Neural progenitor cell (in vitro differentiated cells): ENCODE measurements at places on chromosomes 3 and 15. TPM values are rescaled to one million over a fixed set of nuclear protein-coding genes. Genes with fewer than 3 reads are reported as not detected.

- H3K4me1 ChIP-seq = peaks cover 37% of the 10 kb centered on the region
- peak; percentile 96 for DNase-seq
- H3K27ac ChIP-seq = peak within 1 kb of the TSS; percentile 88
- peaks cover 84% of the 10 kb centered on the region for H3K27me3 ChIP-seq
Observed at GRCh38 chr3:111859061-111859973, at the start of gene PHLDB2. PHLDB2 (plus strand) TSS chr3:111859265; CDS start chr3:111884078, 24,813 bp downstream.

DNA sequence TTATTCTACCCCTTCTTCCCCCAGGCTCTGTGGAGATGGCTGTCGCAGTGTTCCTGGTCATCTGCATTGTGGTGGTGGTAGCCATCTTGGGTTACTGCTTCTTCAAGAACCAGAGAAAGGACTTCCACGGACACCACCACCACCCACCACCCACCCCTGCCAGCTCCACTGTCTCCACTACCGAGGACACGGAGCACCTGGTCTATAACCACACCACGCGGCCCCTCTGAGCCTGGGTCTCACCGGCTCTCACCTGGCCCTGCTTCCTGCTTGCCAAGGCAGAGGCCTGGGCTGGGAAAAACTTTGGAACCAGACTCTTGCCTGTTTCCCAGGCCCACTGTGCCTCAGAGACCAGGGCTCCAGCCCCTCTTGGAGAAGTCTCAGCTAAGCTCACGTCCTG is 12.9 kb downstream of the SPINT1 start:
- H3K4me1 ChIP-seq = no peaks in the 10 kb centered on the region
- no peak for DNase-seq
- no peak overlapping the region for H3K4me3 ChIP-seq

GRCh38 chr3:43210049-43211027 is 76.0 kb upstream of the SNRK start:
- DNase-seq = no peak
- no peaks in the 10 kb centered on the region for H3K36me3 ChIP-seq
- H3K27me3 ChIP-seq = no peaks in the 10 kb centered on the region
- H3K4me3 ChIP-seq = no peak overlapping the region

GRCh38 chr3:58581328-58582091 is 4.3 kb upstream of the FAM107A start:
- H3K4me1 ChIP-seq = peaks cover 66% of the 10 kb centered on the region
- peak overlapping the region; percentile 94 for H3K27ac ChIP-seq
- H3K36me3 ChIP-seq = no peaks in the 10 kb centered on the region
- peak overlapping the region; percentile 28 for H3K4me3 ChIP-seq

- H3K4me1 ChIP-seq = peaks cover 27% of the 10 kb centered on the region
- no peak overlapping the region for H3K4me3 ChIP-seq
- DNase-seq = peak; percentile 68
Observed at GRCh38 chr15:88401996-88402656, 65.1 kb downstream of the MRPL46 start.

GRCh38 chr3:46632792-46633191 is 20.5 kb downstream of the FAM240A start:
- H3K27ac ChIP-seq = no peak overlapping the region
- H3K36me3 ChIP-seq = no peaks in the 10 kb centered on the region
- H3K4me3 ChIP-seq = no peak overlapping the region

- no peak for DNase-seq
- H3K36me3 ChIP-seq = no peaks in the 10 kb centered on the region
- no peak overlapping the region for H3K27ac ChIP-seq
- no peaks in the 10 kb centered on the region for H3K27me3 ChIP-seq
- H3K4me3 ChIP-seq = no peak overlapping the region
Observed at GRCh38 chr3:136543385-136543784, 208.8 kb downstream of the STAG1 start.

- DNase-seq = no peak
- H3K4me1 ChIP-seq = no peaks in the 10 kb centered on the region
- H3K27me3 ChIP-seq = no peaks in the 10 kb centered on the region
- no peaks in the 10 kb centered on the region for H3K36me3 ChIP-seq
- H3K4me3 ChIP-seq = no peak overlapping the region
Observed at GRCh38 chr15:57897870-57898269, 167.6 kb downstream of the ALDH1A2 start.

- H3K4me1 ChIP-seq = peaks cover 8% of the 10 kb centered on the region
- H3K27ac ChIP-seq = no peak overlapping the region
- H3K36me3 ChIP-seq = no peaks in the 10 kb centered on the region
- H3K4me3 ChIP-seq = no peak overlapping the region
- H3K27me3 ChIP-seq = no peaks in the 10 kb centered on the region
Observed at GRCh38 chr15:51161491-51162220, 67.0 kb upstream of the TNFAIP8L3 start.

GRCh38 chr15:41465822-41466421 is 27.8 kb upstream of the ITPKA start:
- peaks cover 17% of the 10 kb centered on the region for H3K36me3 ChIP-seq
- no peak overlapping the region for H3K4me3 ChIP-seq
- H3K27me3 ChIP-seq = no peaks in the 10 kb centered on the region

DNA sequence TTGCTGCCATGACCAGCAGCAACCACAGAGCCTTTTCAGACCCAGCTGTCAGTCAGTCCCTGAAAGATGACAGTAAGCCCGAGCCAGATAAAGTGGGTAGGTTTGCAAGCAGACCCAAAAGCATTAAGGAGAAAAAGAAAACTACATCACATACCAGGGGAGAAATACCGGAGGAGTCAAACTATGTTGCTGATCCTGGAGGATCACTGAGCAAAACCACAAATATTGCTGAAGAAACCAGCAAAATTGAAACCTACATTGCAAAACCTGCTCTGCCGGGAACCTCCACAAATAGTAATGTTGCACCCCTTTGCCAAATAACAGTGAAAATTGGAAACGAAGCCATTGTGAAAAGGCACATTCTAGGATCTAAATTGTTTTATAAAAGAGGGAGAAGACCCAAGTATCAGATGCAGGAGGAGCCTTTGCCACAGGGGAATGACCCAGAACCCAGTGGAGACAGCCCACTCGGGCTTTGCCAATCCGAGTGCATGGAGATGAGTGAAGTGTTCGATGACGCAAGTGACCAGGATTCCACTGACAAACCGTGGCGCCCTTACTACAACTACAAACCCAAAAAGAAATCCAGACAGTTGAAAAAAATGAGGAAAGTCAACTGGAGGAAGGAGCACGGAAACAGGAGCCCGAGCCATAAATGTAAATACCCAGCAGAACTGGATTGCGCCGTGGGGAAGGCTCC is 42.1 kb upstream of the RASA2 start:
- no peak overlapping the region for H3K4me3 ChIP-seq
- H3K36me3 ChIP-seq = no peaks in the 10 kb centered on the region
- no peak overlapping the region for H3K27ac ChIP-seq
- H3K4me1 ChIP-seq = no peaks in the 10 kb centered on the region

The BNC1 gene
- total RNA-seq = not detected in 2 replicates

The KBTBD13 gene
- not detected in 2 replicates for total RNA-seq
